ENCODE measurements at places on chromosomes 12 and 14. TPM values are rescaled to one million over a fixed set of nuclear protein-coding genes. Genes with fewer than 3 reads are reported as not detected.

Gene CLEC4D
- total RNA-seq: not detected

Gene KRT86
- 1.2 TPM for total RNA-seq

Gene DBX2
- not detected for total RNA-seq

Gene GZMB
- total RNA-seq: not detected

Gene BICDL1
- total RNA-seq: not detected
